ENCODE measurements at places on chromosomes 3 and 15.

DNA sequence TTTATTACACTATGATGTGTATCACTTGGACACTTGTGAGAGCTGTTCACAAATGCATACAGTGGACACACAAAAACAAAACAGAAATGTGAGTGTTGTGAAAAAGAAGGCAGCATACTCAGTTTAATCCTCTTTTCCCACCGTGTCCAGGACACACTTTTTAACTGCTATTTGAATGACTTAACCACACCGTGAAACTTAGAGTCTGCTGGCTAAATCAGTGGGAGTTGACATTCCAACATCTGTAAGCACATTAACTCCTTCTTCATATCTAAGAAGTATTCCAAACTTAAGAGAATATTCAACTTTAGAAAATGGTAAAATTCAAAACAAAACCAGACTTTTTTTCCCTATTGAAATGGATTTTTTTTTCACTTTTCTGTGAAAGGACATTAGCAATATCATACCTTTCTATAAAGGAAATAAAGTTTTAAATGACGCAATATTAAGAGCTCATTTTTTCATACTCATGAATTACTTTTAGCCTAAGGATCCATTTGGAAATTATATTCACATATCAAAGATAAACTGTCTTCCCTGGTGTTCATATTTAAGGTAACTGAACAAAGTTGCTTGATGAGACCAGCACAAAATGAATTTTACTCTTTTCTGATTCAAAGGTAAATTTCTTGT is 316.6 kb downstream of the RBMS3 start:
- DNase-seq = no peak

DNA sequence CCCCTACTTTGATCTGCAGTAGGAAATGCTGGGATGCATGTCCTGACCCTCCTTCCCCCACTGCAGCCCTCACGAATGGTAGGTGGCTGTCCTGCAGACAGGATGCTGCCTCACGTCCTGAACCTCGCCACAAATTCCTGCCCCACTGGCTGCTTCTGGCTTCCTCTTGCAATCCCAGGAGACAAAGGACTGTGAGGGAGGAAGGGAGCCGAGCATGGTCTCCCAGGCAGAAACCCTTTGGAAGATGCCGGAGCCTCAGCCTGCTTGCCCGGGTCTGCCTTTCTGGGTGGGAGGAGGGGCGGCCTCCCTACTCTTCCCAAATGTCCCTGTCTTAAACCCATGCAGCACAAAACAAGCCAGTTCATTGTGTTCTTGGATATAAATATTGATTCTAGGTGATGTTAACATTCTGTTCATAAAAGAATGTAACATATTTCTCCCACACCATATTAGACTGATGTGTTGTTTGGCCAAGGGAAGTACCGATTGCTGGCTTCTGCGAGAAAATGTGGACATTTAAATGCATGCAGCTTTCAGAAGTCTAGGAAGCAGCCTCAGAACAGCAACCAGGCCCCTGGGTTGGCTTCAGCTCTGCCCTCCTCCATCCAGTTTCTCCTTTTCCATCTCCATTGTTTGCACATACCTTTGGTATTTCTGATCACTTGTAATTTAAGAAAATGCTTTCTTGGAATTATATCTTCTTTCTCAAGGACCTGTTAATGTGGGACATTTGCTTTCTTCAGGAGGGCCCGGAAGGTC is 75.3 kb downstream of the HMG20A start:
- no peak for DNase-seq

DNA sequence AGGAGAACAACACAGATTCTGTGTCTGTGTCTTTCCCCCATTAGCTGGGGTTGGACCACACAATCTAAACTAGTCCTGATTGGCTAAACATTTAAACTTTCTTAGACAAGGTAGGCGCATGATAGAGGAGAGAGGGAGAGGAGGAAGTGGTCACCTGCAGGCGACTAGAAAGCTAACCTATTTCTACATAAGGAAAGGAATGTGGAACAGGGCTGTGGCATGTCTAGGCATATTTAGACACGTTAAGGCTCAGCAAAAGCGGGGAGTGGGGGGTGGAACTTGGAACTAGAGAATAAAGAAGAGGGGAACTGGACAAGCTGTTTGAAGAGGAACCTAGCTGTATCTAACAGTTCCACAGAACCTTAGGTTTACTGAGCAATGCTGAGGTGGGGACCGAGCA is 12.8 kb downstream of the LRRC28 start:
- no peak for DNase-seq

DNA sequence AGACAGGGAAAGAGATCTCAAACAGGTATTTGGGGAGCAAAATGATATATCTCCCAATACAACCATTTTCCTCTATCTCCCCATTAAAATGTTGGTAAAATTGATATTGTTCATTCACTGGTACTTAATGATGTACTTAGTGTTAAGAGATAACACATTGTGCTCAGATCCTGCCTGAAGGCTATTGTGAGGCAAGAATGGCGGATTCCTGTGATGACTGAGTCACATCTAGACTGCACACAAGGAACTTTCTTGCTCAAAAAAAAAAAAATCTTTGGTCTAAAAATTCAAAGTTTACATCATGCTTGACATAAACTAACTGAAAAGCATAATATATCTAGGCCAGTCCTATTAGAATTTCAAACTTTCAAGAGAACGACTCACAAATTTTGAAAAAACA is 171.1 kb upstream of the TTC14 start:
- no peak for DNase-seq

- no peak for DNase-seq
These were observed at the start of gene EIF4E3 for GRCh38 chr3:71725271-71725991. Gene EIF4E3, minus strand, starts transcription at chr3:71725402. Its CDS starts 35 bp downstream, at chr3:71725367.

- no peak for DNase-seq
These were observed 155 bp downstream of the ACVR2B start for GRCh38 chr3:38453913-38454177.

DNA sequence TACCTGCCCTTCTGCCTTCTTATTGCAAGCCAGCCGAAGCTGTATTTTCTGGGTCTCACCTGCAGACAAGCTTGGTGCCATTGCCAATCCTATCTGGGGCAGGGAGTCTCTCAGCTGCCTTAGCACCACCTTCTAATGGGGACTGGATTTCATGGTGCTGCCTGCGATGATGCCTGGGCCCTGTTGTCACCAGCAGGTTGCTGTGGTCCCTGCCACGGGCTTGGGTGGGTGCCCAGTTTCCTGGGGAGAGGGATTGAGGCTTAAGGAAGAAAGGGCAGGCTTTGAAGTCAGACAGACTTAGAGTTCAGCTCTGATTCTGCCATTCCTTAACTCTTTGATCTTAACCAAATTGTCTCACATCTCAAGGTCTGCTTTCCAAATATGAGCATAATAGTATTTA is 87.4 kb upstream of the CD96 start:
- DNase-seq = no peak

DNA sequence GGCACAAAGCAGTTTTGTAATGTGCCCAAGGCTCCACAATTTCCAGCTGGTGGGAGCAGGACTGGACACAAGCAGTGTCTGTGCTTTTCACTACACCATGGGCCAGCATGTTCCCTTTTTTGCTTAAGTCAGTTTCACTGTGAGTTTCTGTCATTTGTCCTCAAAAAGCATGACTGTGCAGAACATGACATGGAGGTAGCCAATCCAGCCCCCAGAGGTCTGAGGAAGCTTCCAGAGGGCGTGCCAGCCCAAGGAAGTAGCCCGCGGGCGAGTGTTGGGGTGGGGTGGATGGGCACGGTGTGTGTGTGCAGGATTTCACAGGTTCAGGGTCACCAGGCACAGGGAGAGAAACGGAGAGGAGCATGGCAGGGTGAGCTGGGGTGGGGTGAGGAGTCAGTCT is 8.0 kb upstream of the EEFSEC start:
- DNase-seq = no peak

- no peak for DNase-seq
These were observed 117.7 kb downstream of the GBE1 start for GRCh38 chr3:81643721-81644120.
